ENCODE measurements at places on chromosomes 11 and 22. TPM values are rescaled to one million over a fixed set of nuclear protein-coding genes. Genes with fewer than 3 reads are reported as not detected.

Gene NPTXR
- 1.7 TPM for total RNA-seq

Gene APOBEC3H
- total RNA-seq: 7.3 TPM

Gene RIMBP3C
- total RNA-seq: 0.18 TPM

Gene DRICH1
- total RNA-seq: 0.50 TPM

GRCh38 chr11:114447892-114448291 is 8.6 kb downstream of the REXO2 start:
- H3K4me1 ChIP-seq: peaks cover 2% of the 10 kb centered on the region
- H3K27me3 ChIP-seq: no peaks in the 10 kb centered on the region
- peaks cover 67% of the 10 kb centered on the region for H3K36me3 ChIP-seq
- H3K4me3 ChIP-seq: no peak overlapping the region
- H3K27ac ChIP-seq: no peak overlapping the region
- DNase-seq: no peak

DNA sequence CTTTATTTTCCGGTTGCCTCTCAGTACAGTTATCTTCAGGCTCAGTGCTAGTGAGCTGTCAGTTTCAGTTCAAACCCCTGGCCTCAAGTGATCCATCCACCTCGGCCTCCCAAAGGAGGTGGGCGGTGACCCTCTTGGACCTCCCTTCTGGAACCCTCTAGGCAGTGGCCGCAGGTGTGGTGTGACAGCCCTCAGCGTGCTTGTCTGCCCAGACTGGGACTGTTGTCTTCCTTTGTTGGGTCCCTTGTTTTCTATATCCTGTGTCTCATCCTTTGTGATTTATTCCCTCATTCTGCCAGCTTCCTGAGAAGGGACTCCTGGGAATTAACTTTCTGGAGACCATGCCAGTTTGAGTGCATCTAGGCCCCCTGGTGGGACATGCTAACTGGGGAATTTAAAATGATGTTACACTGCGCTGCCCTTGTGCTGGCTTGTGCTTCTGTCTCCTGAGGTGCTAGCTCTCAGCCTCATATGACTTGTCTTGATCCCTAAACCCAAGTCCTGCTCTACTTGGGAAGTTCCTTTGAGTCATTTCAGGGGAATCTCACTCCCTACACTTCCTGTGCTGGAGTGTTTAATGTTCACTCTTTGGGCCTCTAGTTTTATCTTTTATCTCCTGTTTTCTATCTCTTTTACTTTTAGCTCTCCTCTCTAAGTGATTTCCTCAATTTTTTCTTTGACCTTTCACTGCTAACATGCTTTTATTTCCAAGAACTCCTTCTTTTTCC is 19.4 kb downstream of the MED15 start:
- peaks cover 55% of the 10 kb centered on the region for H3K36me3 ChIP-seq
- H3K27ac ChIP-seq: peak overlapping the region; percentile 60
- H3K4me1 ChIP-seq: peaks cover 44% of the 10 kb centered on the region

- peak overlapping the region; percentile 55 for H3K27ac ChIP-seq
- DNase-seq: peak; percentile 83
- H3K27me3 ChIP-seq: no peaks in the 10 kb centered on the region
- H3K36me3 ChIP-seq: no peaks in the 10 kb centered on the region
These were observed 56.4 kb upstream of the CD44 start for GRCh38 chr11:35082321-35083180.

DNA sequence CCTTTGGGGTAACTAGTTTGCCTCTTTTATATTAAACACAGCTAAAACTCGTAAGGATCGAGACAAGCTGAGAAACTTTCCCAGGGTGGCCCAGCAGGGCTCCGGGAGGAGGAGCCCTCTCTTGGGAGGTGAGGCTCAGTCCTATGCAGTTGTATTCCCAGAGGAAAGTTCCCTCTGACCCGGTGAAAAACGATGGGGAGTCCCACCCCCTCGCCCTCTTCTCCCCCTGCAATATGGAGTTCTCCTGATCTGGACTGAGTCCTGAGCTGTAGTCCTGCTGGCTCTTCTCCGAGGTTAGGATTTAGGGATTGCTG is 1.3 kb downstream of the NTM start:
- no peak overlapping the region for H3K27ac ChIP-seq
- H3K4me3 ChIP-seq: no peak overlapping the region
- H3K36me3 ChIP-seq: no peaks in the 10 kb centered on the region
- no peak for DNase-seq

GRCh38 chr11:134642206-134642605 is 230.2 kb upstream of the B3GAT1 start:
- no peaks in the 10 kb centered on the region for H3K4me1 ChIP-seq
- H3K27me3 ChIP-seq: peaks cover 6% of the 10 kb centered on the region
- no peak overlapping the region for H3K27ac ChIP-seq

GRCh38 chr22:44103735-44104480 is 76.8 kb upstream of the PARVG start:
- no peaks in the 10 kb centered on the region for H3K27me3 ChIP-seq
- no peak overlapping the region for H3K27ac ChIP-seq
- H3K36me3 ChIP-seq: peaks cover 28% of the 10 kb centered on the region
- DNase-seq: no peak
- peaks cover 7% of the 10 kb centered on the region for H3K4me1 ChIP-seq
- no peak overlapping the region for H3K4me3 ChIP-seq

DNA sequence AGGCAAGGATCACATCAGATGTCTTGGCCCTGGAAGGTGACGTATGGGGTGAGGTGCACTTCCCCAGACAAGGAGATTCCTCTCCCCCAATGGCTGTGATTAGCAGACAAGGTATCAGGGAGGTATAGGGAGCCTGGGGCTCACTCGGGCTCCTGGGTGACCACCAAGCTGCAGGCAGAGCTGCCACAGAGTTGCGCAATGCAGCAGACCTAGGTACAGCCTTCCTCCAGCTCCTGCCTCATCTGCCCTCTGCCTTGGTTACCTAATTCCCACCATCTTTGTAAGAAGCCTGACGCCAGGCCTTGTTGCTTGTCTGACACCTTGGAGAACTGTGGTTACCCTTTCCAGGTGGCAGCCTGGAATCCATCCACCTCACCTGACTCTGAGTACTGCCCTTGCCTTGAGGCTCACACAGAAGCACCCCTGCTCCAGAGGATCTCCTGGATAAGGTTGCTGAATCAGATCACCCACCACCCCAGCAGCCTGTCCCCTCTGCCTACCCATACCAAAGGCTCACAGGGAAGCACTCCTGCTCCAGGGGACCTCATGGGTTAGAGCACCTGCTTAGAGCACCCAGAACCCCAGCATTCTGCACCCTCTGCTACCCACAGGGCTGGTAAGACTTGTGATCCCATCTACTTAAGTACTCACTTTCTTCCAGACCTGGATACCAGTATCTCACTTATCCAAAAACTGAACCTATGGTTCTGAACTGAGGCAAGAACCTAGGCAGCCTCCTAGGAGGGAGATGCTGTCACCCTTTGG is 40.4 kb downstream of the GAB4 start:
- no peak for DNase-seq
- no peak overlapping the region for H3K27ac ChIP-seq
- H3K36me3 ChIP-seq: no peaks in the 10 kb centered on the region
- H3K4me3 ChIP-seq: no peak overlapping the region

GRCh38 chr11:120959189-120959588 is 64.7 kb upstream of the TBCEL start:
- H3K4me1 ChIP-seq: peaks cover 3% of the 10 kb centered on the region
- no peak overlapping the region for H3K27ac ChIP-seq
- no peak overlapping the region for H3K4me3 ChIP-seq

DNA sequence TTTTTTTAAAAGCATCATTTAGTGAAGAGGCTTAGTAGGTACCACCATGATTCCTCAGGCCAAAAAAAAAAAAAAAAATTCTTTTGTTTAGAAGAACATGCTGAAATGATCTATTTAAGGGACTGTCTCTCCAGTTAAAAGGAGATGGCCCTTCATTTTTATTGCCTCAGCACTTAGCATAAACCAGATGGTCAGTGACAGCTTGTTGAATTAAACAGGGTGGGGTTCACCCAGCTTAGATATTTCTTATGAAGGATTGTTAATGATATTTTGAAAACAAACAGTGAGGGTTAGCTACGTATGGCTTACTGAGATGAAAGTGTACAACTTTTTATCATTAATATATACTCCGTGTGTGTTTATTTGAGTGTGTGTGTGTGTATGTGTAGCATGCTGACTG is 203.7 kb downstream of the FAM181B start:
- no peaks in the 10 kb centered on the region for H3K4me1 ChIP-seq
- no peak overlapping the region for H3K4me3 ChIP-seq
- DNase-seq: no peak
- H3K27ac ChIP-seq: no peak overlapping the region
- no peaks in the 10 kb centered on the region for H3K36me3 ChIP-seq
- no peaks in the 10 kb centered on the region for H3K27me3 ChIP-seq

GRCh38 chr11:35624316-35624715 is 6.1 kb downstream of the FJX1 start:
- H3K27me3 ChIP-seq: peaks cover 65% of the 10 kb centered on the region
- H3K27ac ChIP-seq: no peak overlapping the region
- no peak overlapping the region for H3K4me3 ChIP-seq
- DNase-seq: no peak
- H3K36me3 ChIP-seq: no peaks in the 10 kb centered on the region
